ENCODE measurements at places on chromosomes 2 and 18.

GRCh38 chr18:75472906-75473305, 45.4 kb upstream of the SMIM21 start:
- DNase-seq: no peak

- no peak for DNase-seq
Observed at GRCh38 chr2:109195193-109196045, 66.4 kb downstream of the SH3RF3 start.

GRCh38 chr2:236711440-236711839, 141.8 kb downstream of the ACKR3 start:
- no peak for DNase-seq

GRCh38 chr2:28593160-28593755, 97.4 kb downstream of the PLB1 start:
- no peak for DNase-seq

GRCh38 chr2:28378679-28379584, 13.7 kb upstream of the FOSL2 start:
- no peak for DNase-seq

DNA sequence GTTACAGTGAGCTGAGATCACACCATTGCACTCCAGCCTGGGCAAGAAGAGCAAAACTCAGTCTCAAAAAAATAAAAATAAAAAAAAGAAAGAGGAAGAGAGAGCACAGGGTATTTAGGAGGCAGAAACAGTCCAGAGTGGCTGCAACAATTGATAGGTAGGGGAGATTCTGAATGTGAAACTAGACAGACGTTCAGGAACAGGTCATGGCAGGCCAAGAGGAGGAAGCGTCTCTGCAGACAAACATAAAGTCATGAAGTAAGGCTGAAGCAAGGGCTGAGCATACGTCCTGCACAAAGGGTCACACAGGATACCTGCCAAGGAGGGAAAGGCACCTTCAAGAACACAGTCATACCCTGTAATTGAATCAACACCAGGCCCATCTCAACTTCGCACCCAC, 64.1 kb upstream of the ZNF532 start:
- DNase-seq: no peak

DNA sequence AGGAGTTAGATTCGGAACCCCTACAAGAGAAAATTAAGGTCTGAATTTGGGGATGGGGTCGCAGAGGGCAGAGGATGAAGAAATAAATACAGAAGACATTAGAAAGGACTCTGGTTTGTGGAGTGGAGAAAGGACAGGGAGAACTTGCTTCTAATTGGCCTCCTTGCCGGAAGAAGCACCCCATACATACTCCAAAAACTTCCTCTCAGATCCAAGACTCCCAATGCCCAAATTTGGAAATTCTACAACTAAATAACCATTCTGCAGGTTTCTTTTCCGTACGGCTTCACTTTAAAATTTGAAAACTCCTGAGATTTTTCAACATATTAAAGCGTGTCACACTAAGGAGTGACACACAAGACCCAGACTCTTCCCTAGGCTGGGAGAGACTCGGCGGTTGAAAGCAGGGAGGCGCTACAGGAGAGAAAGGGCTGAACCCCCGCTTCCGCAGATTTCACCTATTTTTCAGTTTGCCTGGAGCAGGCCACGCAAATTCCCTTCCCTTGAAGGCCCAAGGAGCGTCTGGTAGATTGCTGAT, 478 bp downstream of the CLHC1 start:
- DNase-seq: no peak

GRCh38 chr2:207107551-207107950, 58.2 kb downstream of the KLF7 start:
- DNase-seq: no peak

DNA sequence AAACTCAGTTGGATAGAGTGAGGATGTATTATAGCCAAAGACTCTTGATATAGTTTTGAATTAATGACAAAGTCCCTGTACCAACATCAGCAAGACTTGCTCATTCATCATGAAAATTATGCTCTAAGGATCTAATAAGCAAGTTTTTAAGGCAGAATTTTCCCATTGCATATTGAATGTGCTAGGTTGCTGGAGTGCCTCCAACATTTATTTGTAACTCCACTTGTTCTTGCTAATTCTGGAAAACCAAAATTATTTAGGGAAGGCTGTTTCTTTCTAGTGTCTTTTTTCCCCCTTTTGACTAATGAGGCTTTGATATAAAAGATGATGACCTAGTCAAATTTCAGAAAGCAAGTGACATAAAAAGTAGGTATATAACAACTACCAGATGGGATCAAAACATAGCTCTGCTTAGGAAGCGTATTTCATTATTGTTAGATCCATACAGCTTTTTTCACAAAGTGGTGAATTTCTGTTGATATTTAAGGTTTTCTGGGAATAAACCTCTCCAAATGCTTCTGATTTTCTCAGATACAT, 7.7 kb downstream of the SLC4A10 start:
- DNase-seq: no peak

- DNase-seq: no peak
Observed at GRCh38 chr2:227125506-227125905, 38.5 kb downstream of the COL4A4 start.

- DNase-seq: no peak
Observed at GRCh38 chr18:36593641-36594040, 235.2 kb downstream of the TPGS2 start.

DNA sequence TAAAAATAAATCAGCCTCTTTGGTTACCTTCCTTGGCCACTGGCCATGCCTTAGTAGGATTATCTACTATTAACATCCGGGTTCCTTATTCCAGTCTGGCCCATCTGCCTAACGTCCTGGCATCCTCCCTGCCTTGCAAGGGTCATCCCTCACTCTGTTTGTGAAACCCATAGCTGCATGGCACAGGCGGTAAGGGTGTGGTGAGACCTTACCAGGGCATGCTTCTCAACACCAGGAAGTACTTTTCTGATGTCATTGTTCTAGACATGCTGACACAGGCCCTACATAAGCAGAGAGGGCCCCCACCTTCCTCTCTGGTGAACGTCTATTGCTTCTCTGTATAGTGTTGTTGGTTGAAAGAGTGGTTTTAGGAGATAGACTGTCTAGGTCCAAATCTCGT, 296.8 kb upstream of the SPRED2 start:
- DNase-seq: no peak

- no peak for DNase-seq
Observed at GRCh38 chr2:228689053-228689452, 507.6 kb upstream of the SPHKAP start.

DNA sequence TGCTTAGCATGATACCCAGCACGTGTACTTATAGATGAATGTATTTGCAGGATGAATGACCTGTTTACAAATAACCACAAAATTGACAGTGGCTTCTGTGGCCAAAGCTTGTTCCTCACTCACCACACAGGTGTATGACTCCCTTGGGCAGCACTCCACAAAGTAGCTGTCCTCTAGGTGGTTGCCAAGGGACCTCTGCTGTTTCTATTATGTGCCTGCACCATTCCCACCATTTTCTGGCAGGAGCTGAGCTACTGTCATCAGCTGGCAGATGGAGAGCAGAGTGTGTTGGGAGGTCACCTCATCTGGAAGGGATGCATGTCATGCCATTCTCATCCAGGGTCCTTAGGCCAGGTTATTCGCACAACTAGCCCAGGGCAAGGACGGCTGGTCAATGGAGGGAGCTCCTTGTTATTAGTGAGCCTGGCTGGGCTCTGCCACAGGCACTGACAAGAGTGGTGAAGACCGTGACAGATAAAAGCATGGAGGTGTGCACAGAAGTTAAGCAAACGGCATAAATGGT, 37.1 kb upstream of the TRIB2 start:
- DNase-seq: no peak

GRCh38 chr2:67083951-67084350, 313.2 kb upstream of the ETAA1 start:
- DNase-seq: no peak

GRCh38 chr2:233982421-233983121, 65.4 kb downstream of the TRPM8 start:
- DNase-seq: no peak

GRCh38 chr18:61955644-61956043, 62.8 kb upstream of the RNF152 start:
- no peak for DNase-seq

- DNase-seq: no peak
Observed at GRCh38 chr2:170573671-170574070, 141.5 kb upstream of the SP5 start.

DNA sequence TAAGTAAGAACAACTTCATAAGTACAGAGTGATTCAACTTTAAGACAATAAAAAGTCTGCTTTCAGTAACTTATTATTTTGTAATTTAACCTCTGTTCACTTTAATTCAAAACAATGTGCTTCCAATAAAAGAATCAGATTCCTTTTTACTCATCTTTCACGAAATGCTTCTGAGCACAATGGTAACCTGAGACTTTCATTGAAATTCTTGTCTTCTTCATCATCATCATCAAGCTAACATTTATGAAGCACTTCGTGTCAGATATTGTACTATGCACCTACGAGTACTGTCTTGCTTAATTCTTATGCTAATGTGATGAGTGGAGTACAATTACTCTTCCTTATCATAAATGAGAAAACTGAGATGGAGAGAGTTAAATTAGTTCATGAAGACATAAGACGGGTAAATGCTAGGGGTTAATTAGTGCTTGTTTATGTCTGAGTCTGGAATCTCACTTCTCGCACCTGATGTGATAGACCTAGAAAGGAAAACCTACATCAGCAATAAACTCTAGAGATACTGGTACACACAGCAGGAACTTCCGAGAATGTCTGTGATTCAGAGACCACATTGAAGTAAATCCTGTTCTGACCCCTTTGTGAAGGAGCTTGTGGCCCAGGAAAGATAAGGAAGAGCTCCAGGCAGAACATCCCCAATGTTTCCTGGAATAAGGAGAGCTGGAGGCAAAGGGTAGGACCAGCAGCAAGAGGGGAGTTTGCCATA, 227.6 kb upstream of the ETAA1 start:
- DNase-seq: no peak

- no peak for DNase-seq
Observed at GRCh38 chr2:100524331-100524730, 38.5 kb upstream of the PDCL3 start.

DNA sequence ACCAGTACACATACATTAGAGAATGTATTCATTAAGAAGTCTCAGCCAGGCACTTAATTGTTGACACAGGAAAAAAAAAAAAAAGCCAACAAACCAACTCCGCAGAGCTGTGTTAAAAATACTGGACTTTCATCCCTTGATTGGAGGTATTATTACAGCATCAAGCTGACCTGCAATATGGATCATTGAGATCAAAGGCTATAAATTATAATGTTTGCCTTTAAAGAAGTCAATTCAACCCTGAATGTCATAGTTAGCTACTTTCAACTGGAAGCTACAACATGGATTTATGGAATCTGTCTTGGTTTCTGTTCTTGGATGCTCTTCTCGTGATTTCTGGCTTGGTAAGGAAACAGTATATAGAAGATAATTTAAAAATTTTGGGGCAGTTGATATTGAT, at the start of gene MEP1B:
Gene MEP1B, plus strand, starts transcription at position 250 of the 400 bp plus-strand sequence. Its CDS starts 32 bp downstream, at position 282.
- DNase-seq: no peak

DNA sequence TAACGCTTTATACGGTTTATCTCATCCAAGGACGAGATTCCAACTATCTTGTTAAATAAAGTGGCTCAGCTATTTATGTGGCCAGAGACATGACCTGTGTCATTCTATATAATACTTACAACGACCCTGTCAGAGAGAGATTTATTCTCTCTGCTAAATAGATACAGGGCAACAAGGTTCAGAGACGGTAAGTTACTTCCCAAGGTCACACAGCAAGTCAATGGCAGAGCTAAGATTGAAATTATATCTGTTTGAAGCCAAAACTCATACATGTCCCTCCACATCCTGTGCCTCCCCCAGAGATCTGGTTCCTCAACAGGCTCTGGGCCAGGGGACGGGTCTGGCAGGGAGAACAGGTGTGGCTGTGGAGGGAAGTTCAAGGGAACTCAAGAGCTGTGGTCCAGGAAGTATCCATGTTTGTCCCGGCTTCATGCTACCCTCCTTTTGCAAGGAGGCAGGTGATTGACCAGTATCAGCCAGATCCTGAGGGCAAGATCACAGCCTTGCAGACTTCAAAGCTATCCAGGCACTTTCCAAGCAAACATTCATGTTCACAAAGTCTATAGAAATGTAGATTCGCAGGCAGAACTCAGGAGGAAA, 99.8 kb downstream of the CAPN13 start:
- DNase-seq: no peak

All from stimulated activated CD4-positive, alpha-beta T cell treated with anti-CD3 and anti-CD28 coated beads, Interleukin-1b, Interleukin-23, amount 100 ng/mL, for 1 hour (primary cell).